ENCODE measurements at places on chromosomes 13 and 19.

GRCh38 chr19:3748965-3749364 is 12.5 kb downstream of the APBA3 start:
- no peak for DNase-seq

DNA sequence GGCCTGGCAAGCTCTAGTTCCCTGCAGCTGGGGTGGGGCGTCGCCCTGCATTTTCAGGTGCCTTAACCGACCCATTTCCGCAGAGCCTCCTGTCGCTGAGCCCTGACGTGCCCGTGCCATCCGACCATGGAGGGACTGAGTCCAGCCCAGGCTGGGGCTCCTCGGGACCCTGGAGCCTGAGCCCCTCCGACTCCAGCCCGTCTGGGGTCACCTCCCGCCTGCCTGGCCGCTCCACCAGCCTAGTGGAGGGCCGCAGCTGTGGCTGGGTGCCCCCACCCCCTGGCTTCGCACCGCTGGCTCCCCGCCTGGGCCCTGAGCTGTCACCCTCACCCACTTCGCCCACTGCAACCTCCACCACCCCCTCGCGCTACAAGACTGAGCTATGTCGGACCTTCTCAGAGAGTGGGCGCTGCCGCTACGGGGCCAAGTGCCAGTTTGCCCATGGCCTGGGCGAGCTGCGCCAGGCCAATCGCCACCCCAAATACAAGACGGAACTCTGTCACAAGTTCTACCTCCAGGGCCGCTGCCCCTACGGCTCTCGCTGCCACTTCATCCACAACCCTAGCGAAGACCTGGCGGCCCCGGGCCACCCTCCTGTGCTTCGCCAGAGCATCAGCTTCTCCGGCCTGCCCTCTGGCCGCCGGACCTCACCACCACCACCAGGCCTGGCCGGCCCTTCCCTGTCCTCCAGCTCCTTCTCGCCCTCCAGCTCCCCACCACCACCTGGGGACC is 1.2 kb downstream of the ZFP36 start:
- peak; percentile 45 for DNase-seq

DNA sequence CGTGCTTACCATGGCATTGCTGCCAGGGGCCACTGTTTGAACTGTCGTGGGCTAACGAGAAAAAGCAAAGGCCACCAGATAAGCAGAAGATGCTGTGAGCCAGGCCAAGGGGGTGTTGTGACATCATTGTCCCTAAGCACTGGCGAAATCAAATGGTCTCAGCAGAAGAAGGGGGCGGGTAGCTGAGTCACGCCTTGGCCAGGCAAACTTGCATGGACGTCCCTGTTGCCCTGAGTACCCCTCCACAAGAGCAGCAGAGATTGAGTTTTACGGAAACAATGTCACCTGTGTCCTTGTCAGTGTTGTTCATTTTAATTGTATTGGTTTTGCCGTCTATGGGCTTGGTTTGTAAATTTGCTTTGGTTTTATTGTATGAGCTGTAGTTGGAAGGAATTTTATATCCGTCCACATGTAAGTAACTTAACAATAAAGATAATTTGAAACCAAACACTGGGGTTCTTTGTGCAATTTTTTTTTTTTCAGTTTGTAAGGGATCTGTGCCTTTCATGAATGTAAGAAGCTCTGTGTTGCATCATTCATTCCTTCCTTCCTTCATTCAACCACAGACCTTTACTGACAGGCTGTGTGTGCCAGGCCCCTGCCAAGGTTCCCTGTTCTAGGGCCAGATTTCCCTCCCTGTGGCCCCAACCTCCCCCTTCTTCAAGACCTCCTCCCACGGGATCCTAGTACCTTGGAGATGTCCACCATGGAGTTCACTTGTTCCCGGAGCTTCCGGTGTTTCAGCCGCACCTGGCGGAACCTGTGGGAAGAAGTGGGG is 12.3 kb downstream of the KCNN4 start:
- peak; percentile 86 for DNase-seq

DNA sequence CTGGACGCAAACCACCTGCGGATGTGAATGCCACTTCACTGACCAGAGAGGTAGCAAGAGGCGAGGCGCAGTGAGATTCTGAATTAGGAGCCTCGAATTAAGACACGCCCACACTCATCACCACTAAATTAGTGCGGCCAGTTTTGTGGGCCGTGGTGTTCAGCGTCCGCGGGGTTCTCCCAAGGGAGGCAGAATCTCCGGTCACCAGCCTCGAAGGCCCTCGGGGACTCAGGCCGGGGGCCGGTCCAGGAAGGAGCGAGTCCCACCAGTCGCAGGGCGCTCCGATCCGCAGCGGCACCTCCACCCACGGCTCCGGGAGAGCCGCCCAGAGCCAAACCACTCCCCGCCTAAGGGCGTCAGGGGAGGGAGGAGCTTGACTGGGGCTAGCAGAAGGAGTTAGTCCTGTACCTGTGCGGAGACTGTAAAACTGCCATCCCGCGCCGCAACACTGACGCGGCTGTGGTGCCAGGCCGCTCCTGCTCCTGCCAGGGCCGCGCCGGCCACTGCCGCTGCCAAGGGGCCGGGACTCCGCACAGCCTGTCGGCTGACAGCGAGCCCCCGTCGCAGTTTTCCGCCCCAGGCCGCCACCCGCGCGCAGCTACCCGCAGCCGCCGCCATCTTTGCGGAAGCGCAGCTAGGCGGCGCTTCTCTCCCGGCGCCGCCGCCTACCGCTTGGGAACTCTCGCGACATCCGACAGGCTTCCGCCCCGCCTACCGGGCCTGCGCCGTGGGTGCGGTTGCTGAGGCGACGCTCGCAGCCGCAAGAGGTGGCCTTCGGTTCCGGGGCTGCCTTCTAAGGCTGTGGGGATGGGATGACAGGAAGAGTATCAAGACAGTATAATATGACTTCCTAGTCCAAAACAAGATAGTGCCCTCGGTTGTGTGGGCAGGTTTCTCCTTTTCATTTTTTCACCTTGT is at the start of gene MICU2:
MICU2 (minus strand) TSS at position 640 of the 918 bp plus-strand sequence; CDS start at position 618, 22 bp downstream.
- peak; percentile 97 for DNase-seq

- peak; percentile 8 for DNase-seq
These were observed 17.6 kb downstream of the ZNF791 start for GRCh38 chr19:12628040-12629022.

GRCh38 chr13:29454931-29455481 is 140.5 kb downstream of the SLC7A1 start:
- DNase-seq = peak; percentile 7
